SK-N-SH (cell line): ENCODE measurements at places on chromosomes 2 and 18.

DNA sequence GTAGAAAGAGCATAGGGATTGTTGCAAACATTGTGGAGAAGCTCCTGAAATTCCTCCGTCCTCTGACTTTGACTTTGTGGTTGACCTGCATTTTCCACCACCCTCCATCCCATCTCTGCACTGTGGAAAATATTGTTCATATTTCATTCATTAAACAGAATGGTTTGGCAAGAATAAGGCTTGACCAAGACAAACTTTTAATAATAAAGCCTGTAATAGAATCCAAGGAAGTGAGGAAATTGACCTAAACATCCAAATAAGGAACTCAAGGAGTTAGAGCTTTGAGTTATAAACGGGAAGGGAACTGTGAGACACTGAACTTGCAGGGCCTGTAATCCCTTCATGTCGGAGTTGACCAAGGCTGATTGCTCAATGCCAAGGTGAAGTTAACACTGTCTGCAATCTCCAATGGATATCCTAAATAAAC lies 115.2 kb downstream of the GFPT1 start:
- H3K27me3 ChIP-seq = no peaks in the 10 kb centered on the region
- DNase-seq = no peak
- no peaks in the 10 kb centered on the region for H3K36me3 ChIP-seq
- H3K27ac ChIP-seq = no peak overlapping the region

DNA sequence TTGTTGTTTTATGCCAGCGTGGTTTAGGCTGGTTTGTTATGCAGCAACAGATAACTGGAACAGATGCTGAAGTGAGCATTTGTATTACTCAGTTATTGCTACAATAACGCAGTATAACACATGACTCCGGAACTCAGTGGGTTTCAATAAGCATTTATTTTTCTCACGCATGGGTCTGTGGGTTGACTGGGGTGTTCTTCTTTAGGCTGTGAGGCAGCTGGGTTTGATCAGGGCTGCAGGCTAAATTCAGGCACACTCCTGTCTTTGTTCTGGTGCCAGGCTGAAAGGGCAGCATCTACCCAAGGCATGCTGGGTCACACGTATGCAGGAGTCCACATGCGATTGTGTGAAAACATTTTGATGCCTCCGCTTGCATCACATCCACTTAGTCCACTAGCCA lies 3.8 kb upstream of the SLC1A4 start:
- H3K27ac ChIP-seq = no peak overlapping the region
- H3K27me3 ChIP-seq = no peaks in the 10 kb centered on the region
- DNase-seq = no peak
- no peaks in the 10 kb centered on the region; the same call in 1 of the 2 replicates for H3K4me1 ChIP-seq
- no peak overlapping the region for H3K4me3 ChIP-seq
- no peaks in the 10 kb centered on the region for H3K36me3 ChIP-seq

DNA sequence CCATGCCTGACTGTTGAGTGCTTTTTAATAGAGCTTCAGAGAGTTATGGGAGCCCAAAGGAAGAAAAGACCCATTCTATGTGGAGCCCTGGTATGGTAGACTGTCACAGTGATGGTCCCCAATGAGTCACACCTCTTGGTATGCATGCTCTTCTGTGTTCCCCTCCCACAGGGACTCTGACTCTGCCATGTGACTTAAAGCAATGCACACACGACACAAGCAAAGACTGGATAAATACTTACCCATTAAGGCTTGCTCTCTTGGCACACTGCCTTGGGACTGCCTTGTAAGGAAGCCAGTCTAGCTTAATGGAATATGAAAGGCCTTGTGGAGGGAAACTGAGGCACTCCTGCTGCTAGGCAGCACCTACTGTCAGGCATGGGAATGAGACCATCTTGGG lies 16.7 kb upstream of the DTNB start:
- no peak overlapping the region for H3K27ac ChIP-seq
- H3K4me1 ChIP-seq = no peaks in the 10 kb centered on the region
- no peaks in the 10 kb centered on the region for H3K27me3 ChIP-seq
- no peak overlapping the region for H3K4me3 ChIP-seq
- H3K36me3 ChIP-seq = no peaks in the 10 kb centered on the region

GRCh38 chr2:106547164-106547903 lies 60.2 kb downstream of the CD8B2 start:
- DNase-seq = no peak
- H3K36me3 ChIP-seq = no peaks in the 10 kb centered on the region
- no peak overlapping the region for H3K27ac ChIP-seq
- H3K4me1 ChIP-seq = no peaks in the 10 kb centered on the region

GRCh38 chr2:45220227-45220626 lies 211.0 kb upstream of the SIX2 start:
- peak; percentile 81 for DNase-seq
- H3K4me1 ChIP-seq = no peaks in the 10 kb centered on the region
- no peak overlapping the region for H3K4me3 ChIP-seq
- no peak overlapping the region for H3K27ac ChIP-seq

DNA sequence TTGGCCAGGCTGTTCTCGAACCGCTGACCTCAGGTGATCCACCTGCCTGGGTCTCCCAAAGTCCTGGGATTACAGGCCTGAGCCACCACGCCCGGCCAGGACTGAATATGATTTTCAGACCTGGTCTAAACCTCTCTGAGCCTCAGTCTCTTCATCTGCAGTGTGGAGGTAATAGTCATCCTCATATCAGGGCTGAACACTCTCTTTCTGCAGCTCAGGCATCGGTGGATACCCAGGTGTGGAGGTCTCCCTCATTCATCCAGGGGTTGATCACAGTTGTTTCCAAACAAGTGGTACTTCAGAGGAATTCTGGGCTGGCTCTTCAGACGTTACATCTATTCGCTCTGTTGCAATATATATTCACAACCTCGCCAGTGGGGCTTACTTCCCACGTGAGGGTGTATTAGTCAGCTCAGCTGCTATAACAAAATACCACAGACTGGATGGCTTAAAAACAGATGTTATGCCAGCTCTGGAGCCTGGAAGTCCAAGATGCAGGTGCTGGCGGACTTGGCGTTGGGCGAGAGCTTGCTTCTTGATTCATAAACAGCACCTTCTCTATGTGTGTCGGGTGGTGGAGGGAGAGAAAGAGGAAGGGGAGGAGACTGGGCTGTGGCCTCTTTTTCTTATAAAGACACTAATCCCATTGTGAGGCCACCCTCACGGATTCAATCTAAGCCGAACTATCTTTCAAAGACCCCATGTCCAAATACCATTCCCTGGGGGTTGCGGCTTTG lies 2.9 kb upstream of the MBP start:
- no peaks in the 10 kb centered on the region for H3K36me3 ChIP-seq
- no peak overlapping the region for H3K27ac ChIP-seq
- no peak overlapping the region for H3K4me3 ChIP-seq

GRCh38 chr2:4628998-4629501 lies 925.7 kb downstream of the DCDC2C start:
- H3K27ac ChIP-seq = no peak overlapping the region
- no peak overlapping the region for H3K4me3 ChIP-seq
- H3K36me3 ChIP-seq = no peaks in the 10 kb centered on the region
- no peaks in the 10 kb centered on the region for H3K27me3 ChIP-seq
